ENCODE measurements at places on chromosomes 5 and 9.

GRCh38 chr5:91187032-91187431, 196.1 kb downstream of the ARRDC3 start:
- DNase-seq = no peak

- no peak for DNase-seq
These were observed 102.6 kb downstream of the XRCC4 start for GRCh38 chr5:83179966-83180365.

DNA sequence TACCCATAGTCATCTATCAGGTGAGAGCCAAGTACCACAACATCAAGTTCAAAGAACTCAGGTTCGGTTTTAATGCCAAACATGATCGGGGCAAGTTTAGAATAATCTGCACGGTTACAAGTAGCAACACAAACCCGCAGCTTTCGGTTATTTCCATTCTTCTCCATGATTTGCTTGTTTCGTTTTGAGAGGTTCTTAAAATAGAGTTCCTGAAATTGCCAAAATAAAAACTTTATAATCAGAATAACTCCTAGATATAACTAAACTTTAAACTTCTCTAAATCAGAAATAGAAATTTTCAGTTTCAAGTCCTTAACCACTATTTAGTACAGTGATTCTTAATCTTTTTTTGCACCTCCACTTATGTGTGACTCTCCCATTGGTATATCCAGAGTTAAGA, 9.1 kb downstream of the GNE start:
- DNase-seq = no peak

DNA sequence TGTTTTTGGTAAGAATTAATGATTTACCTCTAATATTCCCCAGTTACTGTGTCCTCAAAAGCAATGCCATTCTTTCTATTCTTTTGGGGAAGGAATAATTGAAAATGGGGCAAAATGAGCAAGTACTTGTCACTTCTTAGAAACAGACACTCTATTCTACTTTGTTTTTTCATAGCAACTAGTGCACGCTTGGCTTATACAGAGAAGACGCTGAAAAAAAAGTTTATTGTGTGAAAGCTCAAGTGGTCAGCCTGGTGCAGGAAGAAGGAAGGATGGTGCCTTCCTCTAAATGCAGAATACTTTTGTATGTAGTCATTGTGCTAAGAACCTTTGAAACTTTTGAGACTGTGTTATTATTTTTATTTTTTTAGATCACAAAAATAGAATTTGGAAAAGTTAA, 29.6 kb downstream of the ANKDD1B start:
- DNase-seq = no peak

DNA sequence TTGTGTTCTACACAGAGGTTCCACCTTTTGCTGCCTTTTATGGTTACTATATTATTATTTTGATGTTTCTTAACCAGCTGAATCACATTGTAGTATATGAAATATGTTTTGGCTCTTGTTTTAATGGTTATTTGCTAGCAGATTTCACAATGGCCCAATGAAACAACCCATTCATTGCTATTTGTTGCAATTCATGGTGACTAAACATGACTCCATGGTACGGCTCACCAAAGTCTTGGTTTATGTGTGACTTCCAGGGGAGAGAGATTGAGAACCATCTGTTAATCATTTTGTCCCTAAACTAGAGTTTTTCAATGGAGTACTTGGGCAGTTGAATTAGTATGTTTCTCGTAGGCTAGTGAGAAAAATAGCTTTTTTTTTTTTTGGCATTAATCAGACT, 108.4 kb downstream of the GHR start:
- no peak for DNase-seq

DNA sequence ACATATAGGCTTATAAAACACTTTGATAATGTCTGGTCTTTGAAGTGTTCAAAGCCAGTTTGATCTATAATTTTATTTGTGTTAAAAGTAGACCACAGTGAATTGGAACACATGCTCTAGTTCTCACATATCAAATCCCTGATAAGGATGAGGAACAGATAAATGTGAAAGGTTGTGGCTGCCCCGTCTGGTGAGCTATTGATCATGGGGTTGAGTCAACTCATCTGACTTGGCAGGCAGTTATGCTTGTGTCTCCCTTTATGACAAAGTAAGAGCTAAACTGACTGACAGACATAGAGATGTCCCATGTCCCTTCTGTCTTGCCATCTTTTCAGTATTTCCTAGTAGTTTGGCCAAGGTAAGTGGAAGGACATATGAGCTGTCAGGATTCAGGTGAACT, 2.9 kb upstream of the ERMP1 start:
- no peak for DNase-seq

DNA sequence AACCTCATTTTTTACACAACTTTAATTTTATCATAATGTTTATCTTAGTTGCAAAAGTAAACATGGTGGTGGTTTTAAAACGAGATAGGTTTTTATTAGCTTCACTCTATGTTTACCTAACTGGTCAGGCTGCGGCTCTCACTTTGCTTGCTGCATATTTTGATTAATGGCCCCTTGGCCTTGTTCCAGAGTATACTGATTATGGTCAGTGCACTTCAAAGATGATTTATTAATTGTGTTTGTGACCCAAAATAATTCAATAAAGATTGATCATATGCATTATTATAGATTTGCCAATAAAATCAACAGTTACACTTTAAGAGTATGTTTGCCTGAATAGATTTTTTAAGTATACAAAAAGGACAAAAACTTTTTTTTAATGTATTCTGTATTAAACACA, 188.0 kb downstream of the XRCC4 start:
- no peak for DNase-seq

- DNase-seq = no peak
These were observed 669.7 kb downstream of the MAT2B start for GRCh38 chr5:164175083-164175482.

DNA sequence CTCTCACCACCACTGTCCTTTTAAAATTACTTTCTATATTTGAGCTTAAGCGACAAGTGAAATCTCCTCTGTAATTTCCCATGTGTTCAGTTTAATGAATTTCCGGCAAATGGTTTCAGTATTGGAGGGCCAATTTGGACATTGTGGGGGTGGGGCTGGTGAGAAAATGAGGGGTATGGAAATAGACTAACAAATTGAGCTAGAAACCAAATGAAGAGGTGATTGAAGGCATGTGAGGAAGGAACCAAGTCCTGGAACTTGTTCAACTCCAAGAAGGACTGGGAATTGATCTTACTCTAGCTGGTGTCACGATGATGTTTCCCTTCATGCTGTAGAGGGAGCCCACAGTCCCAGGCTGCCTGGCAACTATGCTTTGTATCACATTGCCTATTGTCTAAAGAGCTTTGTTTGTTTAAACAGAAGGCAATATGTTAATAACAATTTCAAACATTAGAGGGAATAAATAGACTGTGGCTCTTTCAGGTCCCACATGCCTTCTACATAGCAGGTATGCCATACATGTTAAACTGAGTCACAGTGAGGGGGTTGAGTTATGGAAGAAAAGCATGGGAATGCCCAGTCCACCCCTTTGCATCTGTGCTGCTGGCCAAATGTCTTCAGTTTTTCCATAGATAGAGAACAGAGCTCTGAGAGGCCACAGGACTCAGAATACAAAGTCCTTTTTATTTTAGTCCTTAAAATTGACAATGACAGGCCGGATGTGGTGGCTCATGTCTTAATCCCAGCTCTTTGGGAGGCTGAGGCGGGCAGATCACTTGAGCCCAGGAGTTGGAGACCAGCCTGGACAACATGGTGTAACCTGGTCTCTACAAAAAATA, 25.0 kb upstream of the MATR3 start:
- DNase-seq = no peak

- DNase-seq = no peak
These were observed 29.9 kb downstream of the FAM219A start for GRCh38 chr9:34428325-34428958.
